Hepatic stellate cell (primary cell): ENCODE measurements at places on chromosomes 4 and X.

DNA sequence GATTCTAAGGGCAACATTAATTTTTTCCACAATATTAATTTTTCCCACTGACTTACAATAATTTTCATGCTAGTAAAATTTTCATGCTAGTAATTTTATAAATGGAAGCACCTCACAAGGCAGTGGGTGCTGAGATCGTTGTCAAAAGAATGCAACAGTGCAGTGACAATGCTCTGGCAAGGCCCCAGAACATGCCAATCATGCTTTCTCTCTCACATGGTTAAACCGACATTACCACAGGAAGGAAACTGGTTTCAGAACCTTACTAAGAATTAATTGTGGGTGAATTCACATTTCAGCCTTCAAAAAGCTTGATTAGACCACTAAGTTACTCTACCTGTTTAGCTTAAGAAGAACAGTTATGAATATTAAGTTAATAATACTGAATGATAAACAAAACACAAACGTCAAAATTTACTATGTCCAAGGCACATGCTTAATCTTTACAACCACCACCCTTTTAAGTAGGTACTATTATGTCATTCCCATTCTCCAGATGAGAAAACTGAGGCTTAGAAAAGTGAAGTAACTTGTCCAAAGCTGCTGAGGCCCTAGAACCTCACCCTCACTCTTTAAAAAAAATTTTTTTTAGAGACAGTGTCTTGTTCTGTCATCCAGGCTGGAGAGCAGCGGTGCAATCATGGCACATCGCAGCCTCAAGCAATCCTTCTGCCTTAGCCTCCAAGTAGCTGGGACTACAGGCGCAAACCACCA lies 10.0 kb upstream of the OPHN1 start:
- DNase-seq, result no peak

GRCh38 chr4:59968796-59969195 lies 1231.3 kb upstream of the ADGRL3 start:
- no peak for DNase-seq

GRCh38 chr4:24394041-24394440 lies 190.3 kb downstream of the DHX15 start:
- no peak for DNase-seq

DNA sequence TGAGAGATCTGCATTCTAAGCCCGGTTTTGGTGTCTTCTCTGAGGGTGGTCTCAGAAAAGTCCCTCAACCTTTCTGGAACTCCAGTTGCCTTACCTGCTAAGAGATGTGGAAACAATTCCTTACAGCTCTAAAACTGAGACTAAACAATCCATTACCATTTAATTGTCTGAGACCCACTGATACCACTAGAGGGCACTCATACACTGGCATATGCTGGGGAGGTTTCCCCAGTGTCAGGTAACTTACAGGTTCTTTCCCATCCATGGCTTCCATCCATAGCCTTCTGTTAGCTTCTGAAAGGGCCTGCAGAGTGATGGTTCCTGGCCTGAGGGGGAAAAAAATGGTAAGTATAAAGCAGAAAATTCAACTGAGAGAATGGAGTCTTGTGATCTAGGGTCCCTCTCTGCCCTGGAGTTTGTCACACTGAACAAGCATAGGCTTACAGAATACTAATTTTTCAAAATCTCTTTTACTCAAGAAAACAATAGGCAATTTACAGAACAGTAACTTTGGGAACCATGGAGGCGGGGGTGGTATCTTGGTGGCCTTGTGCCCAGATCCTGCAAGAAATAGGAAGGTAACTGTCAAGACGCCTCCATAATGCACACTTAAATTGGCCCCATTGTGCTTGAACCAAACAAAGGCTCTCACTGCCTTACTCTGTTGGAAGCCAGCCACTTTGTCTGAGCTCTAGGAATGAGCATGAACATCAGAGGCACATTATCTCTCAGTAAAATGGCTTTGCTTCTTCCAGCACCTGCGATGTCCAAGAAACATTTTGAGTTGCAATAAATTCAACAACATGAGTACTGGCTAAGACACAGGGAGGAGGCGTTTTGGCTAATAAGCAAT lies 236.1 kb downstream of the OPHN1 start:
- DNase-seq, result peak; percentile 27

DNA sequence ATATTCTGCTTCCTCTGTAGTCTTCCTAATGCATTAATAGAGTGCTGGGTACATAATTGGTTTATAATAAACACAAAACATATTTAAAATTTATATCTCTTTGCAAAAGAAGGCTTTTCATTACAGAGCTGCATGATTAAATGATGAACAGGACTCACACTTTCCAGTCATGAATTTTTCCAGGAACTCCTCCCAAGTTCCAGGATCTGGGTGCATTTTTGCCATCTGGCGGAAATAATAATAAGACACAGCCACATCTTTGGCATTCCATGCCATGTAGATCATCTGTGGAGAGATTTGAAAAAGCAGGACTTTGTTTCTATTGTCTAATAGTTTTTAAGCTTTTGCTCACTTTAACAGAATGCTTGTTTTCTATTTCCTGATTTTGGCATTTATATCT lies 40.2 kb upstream of the SULT1B1 start:
- peak; percentile 27 for DNase-seq

- DNase-seq, result no peak
Observed at GRCh38 chr4:187059021-187059420, 335.4 kb upstream of the FAT1 start.

- DNase-seq, result no peak
Observed at GRCh38 chr4:2799224-2799911, 6.5 kb downstream of the SH3BP2 start.

DNA sequence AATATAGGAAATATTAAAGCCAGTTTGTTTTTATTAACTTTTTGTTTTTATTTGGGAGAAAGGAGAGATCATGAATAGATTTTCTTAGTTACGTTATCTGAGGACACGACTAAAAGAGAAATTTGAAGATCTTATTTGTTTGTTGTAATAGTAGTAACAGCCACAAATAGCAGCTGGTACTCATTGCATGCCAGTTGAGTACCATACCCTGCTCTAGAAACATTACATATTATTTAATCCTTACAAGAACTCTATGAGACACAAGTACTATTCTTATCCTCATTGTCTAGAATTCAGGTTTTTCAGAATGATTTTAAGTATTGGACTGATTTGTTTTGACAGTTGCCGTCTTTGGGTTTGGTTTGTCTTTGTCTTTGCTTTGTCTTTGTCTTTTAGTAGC lies 31.8 kb downstream of the USP53 start:
- DNase-seq, result no peak

GRCh38 chr4:185782523-185782922 lies 29.5 kb downstream of the SORBS2 start:
- DNase-seq, result no peak

DNA sequence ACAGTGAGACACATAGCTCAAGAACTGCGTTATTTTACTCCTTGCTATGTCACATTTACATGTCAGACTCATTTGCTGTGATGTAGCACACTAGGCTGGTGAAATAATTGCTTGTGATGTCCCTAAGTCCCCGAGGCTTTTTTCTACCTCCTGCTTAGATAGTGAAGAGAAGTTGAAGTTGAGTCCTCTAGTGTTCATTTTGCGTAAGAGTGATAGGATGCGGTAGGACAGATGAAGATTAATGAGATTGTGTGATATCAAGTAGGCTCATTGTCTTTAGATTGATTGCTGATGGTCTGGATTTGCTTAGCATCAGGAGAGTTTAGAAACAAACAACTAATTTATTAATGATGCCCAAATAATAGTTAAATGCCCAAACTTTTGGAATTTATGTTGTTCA lies 173.6 kb upstream of the NUDT6 start:
- no peak for DNase-seq

DNA sequence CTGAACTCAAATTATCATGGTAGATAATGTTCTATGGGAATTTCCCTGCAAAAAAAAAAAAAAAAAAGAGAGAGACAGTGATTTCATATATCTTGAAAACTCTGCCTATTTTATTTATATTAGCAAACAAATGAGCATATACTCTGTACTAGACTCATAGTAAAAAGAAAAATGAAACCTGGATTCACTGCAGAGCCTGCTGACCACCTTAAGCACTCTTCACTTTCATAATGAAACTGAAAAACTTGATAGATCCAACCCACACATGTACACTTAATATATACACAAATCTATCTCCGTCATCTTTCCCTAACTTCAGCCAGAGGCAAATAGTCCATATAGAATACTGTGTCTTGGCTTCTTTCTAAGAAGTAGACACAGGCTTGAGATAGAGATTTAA lies 226.1 kb upstream of the KCNIP4 start:
- DNase-seq, result no peak

DNA sequence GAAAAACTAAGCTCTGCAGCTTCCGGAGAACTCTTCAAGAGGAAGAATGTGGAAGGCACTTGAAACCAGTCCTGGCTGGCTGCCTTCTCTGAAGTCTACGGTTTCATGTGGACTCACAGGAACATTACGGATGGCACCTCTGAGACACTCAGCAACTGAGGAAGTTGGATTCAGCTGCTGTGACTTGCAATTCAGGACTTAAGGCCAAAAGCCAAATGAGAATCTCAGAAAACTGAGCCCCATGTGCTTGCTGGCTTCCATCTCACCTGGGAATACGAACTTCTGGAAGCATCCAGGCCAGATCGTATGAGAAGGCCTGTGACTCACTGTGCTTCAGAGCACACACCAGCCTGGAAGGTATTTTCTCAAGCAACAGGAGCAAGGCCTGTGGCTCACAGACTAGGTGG lies 107.8 kb upstream of the GPC4 start:
- no peak for DNase-seq

- DNase-seq, result no peak
Observed at GRCh38 chr4:183354219-183354618, 32.0 kb upstream of the CLDN24 start.

- DNase-seq, result no peak
Observed at GRCh38 chrX:127568691-127569090, 483.5 kb downstream of the ACTRT1 start.

DNA sequence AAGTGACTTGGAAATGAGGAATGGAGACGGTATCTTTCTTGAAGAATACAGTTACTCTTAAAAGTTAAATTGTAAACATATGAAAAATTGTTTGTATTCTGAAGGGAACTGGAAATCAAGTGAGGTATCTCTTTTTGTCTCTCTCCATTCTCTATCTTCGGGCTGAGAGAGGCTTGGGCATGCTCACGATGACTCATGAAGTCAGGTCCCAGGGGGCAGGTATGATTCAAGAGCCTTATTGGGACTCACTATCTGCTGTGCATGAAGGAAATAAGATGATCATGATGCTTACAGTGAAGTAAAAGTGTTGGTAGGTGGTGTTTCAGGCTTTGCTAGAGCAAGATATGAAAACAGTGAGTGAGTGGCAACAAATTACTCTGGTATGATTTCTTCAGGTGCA lies 200.4 kb upstream of the PITX2 start:
- no peak for DNase-seq

DNA sequence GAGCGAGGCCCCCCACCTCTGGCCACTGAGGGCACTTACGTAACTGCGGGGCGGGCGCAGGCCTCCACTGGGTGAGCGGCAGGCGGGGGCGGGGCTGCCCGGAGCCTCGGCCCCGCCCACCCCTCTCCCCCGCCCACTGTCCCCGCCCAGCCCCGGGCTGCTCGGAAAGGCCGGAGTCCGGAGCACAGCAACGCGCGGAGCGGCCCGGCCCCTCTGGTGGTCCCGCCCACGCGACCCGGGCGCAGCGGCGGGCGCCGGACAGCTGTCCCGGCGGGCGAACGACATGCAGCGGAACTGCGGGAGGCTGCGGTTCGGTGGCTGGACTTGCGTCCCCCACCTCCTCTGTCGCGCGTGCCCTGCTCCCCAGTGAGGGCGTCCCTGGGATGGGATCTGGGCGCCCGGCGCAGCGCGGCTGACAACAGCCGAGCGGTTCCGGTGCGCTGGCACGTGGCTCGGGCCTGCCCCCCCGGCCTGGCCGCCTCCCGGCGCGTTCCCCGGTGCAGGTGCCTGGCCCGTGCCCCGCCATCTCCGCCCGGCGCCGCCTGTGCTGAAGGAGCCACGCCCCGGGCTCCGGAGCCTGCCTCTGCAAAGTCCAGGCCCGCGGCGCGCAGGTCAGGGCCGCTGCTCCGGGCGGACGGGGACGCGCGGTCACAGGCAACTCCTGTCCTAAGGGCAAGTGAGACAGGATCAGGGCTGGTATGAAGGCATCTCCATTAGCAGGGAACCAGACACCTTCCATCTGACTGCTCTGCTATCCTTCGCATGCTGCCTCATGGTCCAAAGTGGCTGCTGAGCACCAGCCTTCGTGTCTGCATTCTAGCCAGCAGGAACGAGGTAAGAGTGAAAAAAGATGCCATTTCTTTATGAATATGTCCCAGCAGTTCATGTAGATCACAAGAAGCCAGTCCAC lies 21.8 kb upstream of the JAKMIP1 start:
- DNase-seq, result no peak

DNA sequence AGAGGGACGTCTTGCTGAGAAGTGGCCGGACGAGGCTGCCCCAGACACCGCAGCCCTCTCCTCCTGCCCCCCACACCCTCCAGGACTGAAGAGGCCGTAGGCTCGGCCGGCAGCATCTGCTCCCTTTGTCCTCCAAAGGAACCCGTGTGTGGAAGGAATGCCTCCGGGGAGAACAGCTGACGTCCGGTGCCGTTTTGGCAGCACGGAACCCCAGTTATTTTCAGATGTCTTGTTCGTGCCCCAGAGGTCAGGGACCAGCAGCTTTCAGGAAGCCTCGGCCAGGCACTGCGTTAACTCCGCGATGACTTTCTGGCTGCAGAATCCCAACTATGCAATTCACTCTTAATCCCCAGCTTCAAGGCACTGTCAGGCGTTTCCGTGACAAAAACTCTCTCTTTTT lies 10.9 kb upstream of the PPP2R3B start:
- DNase-seq, result peak; percentile 77

DNA sequence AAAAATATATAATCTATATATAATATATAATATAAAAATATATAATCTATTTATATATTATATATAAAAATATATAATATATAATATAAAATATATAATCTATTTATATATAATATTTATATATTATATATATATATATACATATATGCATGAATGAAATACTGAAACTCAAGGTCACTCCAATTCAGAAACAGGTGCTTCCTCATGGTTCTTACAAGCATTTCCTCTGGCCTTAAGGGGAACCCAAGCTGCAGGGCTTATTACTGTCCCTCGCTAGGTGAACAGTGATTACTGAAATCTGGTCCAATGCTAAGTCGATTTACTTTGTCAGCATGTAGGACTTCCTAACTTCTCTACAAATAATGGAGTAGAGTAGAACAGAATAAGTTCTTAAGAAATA lies 174.3 kb downstream of the GPM6A start:
- DNase-seq, result no peak

DNA sequence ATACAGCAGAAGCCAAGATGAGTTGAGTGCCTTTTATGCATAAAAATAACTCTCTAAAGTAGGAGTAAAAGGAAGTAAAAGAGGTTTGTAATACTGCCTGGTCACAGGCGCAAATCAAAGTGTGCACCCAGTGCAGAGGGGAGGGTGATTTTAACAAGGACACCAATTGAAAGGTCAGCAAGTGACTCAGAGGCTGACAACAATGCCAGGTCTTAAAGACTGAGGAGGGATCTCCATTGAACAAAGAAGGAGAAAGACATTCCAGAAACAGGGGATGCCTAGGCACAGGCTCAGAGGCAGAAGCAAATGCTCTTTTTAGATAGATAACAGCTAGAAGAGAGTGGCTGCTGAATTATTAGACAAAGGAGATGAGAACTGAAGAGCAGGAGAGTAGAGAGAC lies 297.4 kb upstream of the VCX start:
- DNase-seq, result no peak

- DNase-seq, result no peak
Observed at GRCh38 chr4:24655971-24656370, 71.6 kb upstream of the DHX15 start.

GRCh38 chr4:3462790-3463415 lies at the start of gene DOK7:
DOK7 (plus strand) TSS chr4:3463306; CDS start chr4:3463376, 70 bp downstream.
- no peak for DNase-seq
